Chondrocyte (in vitro differentiated cells): ENCODE measurements at places on chromosomes 1 and 21. TPM values are rescaled to one million over a fixed set of nuclear protein-coding genes. Genes with fewer than 3 reads are reported as not detected.

- DNase-seq = no peak
These were observed 182.9 kb downstream of the BACH1 start for GRCh38 chr21:29481641-29482040.

- DNase-seq = no peak
These were observed 1.4 kb downstream of the CAPN8 start for GRCh38 chr1:223664106-223664505.

- no peak for DNase-seq
These were observed 64.6 kb upstream of the CLDN14 start for GRCh38 chr21:36544545-36544944.

DNA sequence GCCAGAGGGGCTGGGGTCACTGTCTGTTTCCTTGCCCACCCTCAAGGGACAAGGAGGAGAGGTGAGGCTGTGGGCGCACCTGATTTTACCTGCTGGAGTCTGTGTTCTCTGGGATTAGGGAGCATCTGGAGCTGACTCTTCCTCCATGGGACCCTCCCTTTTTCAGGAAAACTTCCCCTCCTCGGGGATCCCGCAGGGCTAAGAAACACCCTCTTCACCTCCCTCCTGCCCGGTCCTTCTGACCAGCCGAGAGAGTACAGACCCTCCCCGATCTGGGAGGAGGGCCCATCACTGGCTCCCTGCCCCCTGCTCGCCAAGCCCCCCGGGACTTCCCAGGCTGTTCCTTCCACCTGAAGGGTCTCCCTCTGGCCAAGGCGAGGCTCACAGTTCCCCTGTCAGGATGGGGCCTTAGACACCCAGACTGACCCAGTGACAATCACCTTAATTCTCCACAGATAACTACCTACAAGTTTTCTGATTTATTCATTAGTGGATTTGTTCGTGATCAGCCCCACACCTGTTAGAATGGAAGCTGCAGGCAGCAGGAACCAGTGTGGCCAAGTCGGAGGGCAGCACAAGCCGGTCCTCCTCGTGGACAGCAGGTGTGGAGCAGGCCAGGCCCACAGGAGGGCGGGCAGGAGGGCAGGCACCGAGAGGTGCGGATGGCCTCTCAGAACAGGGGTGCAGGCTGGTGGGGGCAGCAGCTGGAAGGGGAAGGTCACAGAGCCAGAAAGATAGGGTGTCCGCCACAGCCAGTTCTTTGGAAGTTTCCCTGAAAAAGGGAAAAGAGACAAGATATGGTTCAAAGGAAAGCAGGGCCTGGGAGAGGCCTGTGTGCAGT is 15.9 kb upstream of the SAMD11 start:
- no peak for DNase-seq

DNA sequence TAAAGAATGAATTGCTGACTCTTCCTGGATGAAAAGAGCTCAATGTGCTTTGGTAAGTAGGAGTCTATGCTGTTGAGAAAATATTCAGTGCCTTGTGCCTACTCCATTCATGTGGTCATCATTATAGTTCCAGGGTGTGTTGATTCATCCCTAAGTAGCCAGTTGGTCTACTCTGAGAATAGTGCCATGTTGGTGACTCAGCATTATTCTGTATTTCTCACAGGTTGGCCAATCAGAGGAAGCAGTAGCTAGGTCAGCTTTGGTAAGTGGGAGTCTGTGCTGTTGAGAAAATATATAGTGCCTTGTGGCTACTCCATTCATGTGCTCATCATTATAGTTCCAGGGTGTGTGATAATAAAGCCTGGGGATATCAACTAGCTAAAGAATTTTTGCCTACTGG is 397.3 kb downstream of the AGBL4 start:
- no peak for DNase-seq

DNA sequence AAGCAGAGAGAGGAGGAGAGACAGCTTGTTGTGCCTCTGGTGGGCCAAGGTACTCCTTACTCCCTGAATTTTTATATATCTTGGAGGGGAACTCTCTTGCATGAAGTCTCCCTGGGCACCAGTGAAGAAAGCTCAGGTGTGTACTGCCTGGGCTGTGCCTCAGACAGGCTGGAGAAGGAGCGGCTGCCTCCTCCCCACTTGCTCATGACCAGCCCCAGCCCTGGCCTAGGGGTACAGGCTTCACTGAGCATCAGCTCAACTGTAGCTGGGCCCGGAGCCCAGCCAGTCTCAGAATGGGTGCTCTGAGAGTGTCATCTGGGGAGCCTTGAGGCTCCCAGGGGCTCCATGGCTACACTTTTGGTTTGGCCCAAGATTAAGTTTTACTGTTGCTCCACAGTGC is 44.8 kb upstream of the TENT5C start:
- no peak for DNase-seq

- DNase-seq = no peak
These were observed 21.2 kb downstream of the GBP2 start for GRCh38 chr1:89104687-89105086.

GRCh38 chr1:92051948-92052347 is 22.2 kb downstream of the EPHX4 start:
- no peak for DNase-seq

DNA sequence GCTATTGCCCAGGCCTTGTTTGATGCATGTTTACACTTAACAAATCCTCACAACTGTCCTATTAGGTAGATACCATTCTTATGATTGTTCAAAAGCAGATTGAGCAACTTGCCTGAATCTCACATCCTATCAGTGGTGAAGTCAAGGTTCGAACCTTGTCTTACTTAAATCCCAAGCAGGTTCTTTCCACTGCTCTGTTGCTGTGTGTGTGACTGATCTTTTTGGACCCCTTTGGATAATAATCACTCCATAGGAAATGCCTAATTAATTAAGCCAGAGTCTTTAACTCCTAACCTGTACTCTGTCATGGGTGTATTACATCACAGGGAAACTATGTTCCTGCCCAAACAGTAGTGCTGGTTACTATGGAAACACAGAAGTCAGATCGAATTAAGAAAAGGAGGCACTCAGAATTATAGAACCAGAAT is 84.2 kb downstream of the SPATA46 start:
- no peak for DNase-seq

- no peak for DNase-seq
These were observed 2.4 kb downstream of the PLPP3 start for GRCh38 chr1:56576880-56577405.

DNA sequence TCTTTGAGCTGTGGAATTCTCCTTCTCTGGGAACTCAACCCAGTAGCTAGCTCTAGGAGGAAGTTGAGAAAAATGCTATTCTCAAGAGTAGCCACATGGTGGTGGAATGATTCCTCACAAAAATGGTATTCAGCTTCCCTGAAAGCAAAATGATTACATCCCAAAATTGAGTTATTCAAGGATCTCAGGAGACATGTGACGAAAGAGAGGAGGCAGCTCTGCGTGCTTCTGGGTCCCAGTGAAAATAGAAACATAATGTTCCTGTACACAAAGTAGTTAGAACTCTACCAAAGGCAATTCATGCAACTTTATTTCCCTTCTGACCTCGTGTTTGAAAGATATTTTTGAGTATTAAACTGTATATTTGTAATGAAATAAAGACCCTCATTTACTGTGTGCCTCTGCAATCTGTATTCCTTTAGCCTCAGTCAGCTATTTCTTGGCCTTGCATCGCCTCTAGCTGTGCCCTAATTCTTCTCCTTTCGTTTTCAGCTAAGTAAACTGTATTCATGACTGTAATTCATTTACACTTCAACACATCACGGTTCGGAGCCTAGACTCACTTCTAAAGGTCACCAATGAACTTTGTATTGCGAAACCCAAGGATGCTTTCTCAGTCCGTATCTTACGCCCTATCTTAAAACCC is 167.3 kb downstream of the FASLG start:
- no peak for DNase-seq

DNA sequence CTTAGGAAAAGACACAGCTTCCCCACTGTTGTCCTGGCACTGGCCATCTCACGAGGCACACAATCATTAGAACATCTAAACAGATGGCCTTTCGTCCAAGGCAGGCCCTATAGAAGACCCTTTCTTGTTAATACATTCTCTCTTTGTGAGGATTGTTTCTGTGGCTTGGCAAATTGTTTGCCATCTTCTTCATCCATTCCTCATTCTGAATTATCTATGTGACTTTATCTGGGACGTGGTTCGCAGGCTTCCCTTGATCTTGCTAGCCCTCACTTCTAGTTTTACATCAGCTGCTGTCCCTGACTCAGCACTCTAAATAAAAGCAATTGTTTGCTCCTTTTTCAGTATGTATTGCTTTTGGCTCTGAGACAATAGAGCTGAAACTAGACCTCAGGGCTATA is 101.1 kb upstream of the ZC3H11B start:
- no peak for DNase-seq

DNA sequence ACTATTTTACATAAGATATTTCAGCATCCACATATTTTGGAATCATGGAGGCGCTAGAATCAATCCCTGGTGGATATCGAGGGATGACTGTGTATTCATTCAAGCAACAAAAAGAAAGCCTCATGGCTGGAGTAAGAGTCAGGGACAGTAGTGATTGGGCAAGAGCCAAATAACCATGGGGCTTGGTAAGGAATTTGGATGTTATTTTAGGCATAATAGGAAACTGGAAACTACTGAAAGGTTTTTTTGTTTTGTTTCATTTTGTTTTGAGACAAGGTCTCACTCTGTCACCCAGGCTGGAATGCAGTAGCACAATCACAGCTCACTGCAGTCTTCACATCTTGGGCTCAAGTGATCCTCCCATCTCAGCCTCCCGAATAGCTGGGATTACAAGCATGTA is 33.8 kb upstream of the EYA3 start:
- DNase-seq = no peak

DNA sequence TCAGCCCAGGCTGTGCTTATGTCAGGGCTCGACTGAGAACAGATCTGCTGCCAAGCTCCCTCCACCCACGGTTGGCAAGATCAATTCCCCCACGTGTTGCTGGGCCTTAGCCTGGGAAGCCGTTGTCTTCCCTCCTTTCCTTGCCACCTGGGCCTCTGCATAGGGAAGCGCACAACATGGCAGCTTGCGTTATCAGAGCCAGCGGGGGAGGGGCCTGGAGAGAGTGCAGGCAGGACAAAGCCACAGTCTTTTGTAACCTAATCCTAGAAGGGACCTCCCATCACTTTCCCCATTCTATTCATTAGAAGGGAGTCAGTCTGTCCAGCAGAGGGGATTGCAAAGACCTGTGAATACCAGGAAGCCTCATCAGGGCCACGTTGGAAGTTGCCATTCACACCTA is 17.0 kb upstream of the IGSF21 start:
- no peak for DNase-seq

- DNase-seq = no peak
These were observed 10.8 kb downstream of the MINDY1 start for GRCh38 chr1:150995896-150996295.

DNA sequence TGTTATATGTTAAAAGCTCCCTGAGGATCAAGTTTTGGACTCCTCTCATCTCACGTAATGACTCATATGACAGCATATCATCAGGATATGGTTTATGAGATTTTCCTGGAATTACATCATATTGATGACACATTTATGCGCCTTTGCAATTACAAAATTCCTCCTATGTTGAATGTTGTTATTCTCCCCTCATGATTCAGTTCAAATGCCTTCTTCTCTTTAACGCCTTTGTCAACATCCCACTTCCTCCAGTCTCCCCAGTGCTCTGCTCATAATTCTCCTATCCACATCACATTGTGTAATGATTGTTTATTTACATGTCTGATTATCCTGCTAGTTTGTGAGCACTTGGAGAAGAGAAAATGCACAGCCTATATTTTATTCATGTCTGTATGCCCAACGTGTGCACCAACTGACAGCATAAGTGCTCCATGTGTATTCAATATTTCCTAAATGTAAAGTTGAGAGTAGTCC is 80.9 kb upstream of the BACH1 start:
- no peak for DNase-seq

PLCH2 gene
- 2.4 to 3.4 TPM (median 3.2 TPM) in 3 replicates for total RNA-seq

PER3 gene
- total RNA-seq = 4.1 to 6.0 TPM (median 4.2 TPM) in 3 replicates
